ENCODE measurements at places on chromosomes 7 and 10.

DNA sequence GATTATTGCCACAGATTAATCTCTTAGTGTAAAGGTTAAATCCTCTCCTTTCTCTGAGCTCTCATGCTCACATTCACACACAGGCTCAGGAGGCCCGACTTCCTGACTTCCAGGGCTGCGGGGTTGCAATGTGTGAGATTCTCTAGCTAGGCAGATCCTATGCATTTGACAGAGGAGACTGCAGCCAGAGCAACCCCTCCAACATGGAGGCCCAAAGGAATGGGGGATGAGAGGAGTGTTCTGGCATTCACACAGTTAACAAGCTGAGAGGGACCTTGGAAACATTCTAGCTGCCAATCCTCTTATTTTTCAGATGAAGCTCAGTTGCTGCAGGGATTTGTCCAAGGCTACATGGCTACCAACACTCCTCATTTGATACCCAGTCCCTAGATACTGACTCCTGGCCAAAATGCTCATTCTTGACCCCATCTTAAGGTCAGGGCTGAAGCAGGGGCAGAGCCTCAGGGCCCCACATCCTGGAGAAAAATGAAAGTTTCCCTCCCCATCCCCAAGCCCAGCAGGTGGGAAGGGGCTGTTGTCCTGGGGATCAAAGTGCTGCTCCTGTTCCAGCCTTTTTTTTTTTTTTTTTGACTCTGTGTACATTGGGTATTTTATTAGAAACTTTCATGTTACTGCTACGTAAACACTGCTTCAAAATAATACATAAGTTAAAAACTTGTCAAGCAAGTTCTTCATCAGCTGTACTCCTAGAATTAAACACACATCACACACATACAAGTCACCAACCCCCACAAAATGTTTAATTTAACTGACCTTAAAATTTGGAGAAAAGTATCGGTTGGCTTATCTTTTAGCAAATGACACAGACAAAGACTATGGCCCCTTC lies 325.6 kb downstream of the PLXNA4 start:
- no peak for DNase-seq

DNA sequence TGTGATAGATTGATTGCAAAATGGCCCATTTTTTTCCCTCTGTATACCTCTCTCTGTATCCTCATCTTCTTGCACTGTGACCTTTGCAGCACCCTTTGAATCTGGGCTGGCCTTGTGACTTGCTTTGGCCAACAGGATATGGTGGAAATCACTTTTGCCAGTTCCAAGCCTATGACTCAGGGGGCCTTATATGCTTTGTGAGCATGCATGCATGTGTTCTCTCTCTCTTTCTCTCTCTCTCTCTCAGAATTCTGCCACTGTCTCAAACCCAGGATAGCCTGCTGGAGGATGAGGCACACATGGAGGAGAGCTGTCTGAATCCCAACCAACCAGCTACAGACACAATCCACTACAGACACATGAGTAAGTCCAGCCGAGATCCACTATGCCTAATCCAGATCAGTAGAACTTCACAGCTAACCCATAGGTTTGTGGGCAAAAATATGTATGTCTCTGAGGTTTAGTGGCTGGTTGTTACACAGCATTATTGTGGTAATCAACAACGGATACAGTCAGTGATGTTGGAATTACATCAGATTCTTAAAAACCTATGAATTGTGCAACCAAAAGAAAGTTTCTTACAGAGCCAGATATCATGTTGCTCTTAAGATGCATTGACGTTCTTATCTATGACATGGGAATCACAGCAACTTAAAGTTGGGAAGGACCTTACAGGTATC lies 41.8 kb upstream of the ABCB4 start:
- no peak for DNase-seq

DNA sequence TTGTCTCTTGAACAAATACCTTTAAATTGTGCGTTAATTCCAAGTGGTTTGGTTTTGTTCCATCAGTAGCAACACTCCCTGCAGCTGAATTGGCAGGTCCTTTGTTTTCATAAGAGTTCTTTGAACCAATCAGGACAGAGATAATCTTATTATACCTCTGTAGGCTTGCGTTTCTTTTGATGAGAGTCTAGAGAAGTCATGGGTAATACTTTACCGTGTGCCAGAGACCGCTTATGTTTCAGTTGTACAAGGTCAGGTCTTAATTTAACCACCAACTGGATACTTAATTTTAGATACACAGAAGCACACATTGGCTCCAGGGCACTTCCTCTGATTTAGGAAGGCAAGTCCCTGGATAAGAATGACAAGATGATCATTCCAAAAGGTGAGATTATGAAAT lies at the start of gene ASB15:
TSS of gene ASB15 (plus strand) at position 292 of the 400 bp plus-strand sequence. CDS start 12,682 bp downstream, outside the sequence.
- DNase-seq: no peak

DNA sequence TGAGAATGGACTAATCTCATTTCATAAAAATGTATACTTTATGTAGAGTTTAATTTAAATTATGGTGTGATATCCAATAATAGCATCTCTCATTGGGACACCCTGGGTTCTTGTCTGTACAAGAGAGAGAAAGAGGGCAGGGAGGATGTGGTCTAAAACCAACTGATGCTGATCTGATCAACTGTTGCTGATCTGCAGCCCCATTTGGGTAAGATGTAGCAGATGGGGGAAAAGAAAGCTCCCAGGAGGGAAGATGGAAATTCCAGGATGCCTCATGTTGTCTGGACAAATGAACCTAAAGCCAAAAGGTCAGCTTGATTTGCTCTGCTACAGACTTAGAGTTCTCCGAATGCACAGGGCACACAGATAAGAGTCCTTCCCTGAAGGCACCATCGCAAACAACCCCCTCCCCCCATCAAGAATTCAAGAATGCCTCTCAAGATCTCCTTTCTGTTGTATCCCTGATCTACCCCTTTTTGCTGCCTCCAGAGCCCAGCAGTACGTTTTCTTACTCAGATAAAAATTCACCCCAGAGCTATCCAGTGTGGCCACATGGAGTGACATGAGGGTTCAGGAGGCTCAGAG lies 171.4 kb upstream of the INHBA start:
- no peak for DNase-seq

DNA sequence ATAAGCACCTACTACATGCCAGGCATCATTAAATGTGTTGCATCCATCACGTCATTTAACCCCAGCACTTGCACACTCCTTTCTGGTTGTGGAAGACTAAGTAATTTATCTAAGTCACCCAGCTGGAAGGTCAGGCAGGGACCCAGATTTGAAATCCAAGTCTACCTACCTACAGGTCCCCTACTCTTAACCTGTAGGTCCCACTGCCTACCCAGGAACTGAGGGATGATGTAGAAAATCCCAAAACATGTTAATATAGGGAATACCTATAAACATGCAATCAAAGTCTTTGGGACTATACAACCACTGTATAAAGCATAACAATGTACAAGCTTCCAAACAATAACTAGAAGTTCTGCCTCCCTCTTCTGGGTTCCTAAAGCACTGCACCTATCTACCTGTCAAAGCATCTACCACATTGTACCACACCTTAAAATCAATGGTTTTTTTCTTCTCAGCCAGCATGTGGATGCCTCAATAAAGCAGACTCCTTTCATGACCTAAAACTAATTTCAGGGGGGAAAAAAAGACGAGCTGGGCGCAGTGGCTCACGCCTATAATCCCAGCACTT lies 5.6 kb downstream of the IL6 start:
- DNase-seq: no peak

DNA sequence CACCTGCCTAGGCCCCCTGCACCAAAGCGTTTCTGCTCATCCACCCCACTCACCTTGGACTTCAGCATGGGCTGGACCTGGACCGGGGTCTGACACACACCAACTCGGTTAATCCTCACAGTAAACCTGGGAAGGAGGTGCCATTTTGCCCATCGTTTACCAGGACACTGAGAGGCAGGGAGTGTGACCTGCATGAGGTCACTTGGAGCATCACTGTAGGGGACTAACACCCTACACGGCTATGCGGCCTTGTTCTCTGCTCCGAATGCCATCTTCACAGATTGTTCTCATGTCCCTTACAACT lies 33.0 kb downstream of the ANKRD16 start:
- DNase-seq: no peak

DNA sequence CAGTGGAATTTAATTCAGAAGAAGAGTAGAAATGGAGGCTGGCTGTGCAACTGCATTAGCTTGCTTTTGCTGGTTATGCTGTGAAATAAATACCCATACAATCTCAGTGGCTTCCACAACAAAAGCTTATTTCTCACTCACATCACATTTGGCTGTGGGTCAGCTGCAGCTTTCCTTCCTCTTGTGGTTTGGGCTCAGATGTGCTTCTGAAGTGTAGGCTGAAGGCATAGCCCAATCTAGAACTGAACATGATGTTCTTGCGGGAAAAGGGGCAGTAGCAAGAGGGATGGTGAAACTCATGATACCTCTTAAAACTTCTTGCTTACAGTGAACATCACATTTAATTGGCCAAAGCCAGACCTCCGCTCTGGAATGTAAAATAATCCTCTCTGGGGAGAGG lies 119.9 kb downstream of the HECW1 start:
- DNase-seq: no peak

DNA sequence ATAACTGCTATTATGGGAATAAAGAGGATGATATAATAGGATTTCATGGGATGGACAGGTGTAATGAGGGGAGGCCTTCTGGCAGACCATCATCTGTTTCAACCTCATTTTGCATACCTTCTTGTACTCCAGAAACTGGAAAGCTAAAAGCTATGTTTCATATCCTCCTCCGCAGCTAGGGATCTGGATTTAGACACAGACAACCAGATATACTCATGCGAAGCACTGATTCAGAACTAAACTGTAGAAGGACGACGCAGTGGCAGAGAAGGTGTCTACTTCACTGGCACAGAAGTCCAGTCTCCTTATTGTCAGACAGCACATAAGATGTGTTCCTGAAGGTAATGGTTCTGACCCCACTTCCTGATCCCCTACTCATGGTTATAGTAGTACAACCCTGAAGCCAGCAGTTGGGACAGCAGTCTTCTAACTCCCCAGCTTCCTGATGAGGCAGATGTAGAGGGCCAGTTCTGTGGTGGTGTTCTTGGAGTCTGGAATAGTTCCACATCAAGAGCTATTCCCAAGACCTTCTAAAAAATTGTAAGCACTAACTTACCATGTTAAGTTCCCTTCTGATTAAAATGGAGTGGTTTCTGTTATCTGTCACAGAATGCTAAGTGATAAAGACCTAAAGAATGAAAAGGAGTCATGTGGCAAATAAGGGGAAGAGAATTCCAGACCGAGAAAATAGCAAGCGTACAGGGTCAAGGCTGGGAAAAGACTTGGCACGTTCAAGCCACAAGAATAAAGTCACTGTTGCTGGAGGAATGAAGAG lies 550.3 kb downstream of the GRM8 start:
- DNase-seq: no peak

- no peak for DNase-seq
Observed at GRCh38 chr7:1368682-1369571, 90.3 kb downstream of the MICALL2 start.

- no peak for DNase-seq
Observed at GRCh38 chr7:45681596-45682357, 107.6 kb downstream of the ADCY1 start.

DNA sequence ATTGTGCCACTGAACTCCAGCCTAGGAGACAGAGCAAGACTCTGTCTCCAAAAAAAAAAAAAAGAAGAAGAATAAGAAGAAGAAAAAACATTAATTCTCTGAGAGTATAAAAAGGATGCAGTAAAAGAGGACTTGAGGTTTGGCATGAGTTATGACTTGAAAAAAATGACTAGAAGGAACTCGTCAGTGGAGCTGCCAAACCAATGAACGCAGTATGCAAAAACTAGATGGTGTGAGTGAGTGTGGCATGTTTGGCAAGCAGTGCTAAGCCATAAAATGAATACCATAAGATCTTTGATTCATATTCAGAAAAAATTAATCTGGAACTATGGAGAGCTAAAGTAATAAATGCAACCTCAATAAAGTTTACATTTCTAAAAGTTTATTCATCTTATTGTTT lies 68.6 kb upstream of the MEOX2 start:
- DNase-seq: no peak

DNA sequence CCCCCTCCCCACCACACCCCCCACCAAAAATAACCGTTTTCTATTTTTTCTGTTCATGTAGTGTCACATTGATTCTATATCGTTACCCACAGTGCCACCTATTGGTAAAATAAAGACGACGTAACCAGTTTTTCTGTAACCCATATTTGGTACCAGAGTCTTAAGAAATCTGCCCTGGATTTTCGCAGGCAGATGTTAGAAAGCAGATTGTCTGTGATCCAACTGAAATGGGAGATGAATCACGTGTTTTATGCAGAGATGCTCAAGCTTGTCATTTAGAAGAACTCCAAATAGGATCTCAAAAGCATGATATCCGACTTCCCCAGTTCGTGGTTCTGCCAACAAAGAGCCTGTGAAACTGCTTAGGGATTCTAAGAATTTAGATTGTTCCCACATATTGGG lies 261.1 kb upstream of the CSTF2T start:
- DNase-seq: peak; percentile 3

- no peak for DNase-seq
Observed at GRCh38 chr7:105890290-105890997, 14.0 kb upstream of the ATXN7L1 start.

DNA sequence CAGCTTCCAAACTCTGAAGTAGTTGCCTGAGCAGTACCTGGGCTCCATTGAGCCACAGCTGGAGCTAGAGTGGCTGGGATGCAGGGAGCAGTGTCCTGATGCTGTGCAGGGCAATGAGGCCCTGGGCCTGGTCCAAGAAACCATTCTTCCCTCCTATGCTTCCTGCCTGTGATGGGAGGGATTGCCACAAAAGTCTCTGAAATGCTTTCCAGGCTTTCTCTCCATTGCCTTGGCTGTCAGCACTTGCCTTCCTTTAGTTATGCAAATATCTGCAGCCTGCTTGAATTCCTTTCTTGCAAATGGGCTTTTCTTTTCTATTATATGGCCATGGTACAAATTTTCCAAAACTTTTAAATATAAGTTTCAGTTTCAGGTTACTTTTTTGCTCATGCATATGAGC lies 972.2 kb upstream of the MBL2 start:
- DNase-seq: no peak

DNA sequence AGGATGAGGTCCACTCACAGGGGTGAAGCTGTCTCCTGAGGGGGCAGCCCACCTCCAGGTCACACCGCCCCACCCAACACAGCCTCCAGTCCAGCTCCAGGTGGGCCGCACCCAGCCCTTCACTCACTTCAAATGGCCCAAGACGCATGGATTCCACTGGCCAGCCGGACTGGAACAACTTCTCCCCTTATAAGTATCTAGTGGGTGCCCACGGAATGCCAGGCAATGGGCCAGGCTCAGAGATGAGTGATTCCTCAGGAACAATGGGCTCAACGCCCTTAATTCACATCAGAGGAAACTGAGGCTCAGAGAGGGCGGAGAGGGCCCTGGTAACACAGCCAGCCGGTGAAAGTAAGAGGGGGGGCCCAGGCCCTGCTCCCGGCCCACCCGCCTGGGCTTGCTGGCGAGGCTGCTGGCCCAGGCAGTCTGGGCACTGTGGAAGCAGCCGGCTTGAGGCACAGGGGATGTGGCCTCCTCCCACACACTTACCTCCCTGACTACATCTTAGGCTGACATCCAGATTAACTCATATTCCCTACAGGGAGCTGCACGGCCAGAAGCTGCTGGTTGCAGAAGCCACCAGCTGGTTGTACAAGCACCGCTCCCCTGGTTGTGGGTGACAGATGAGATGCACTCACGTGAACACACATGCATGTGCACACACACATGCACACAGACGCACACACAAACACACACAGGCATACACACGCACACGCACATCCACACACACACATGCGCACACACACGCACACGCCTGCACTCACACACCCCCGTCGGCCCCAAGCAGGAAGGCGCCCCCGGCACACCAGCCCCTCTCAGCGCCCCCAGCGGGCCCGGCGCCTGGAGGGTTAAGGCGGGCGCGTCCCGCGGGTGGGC lies 1.0 kb upstream of the FAM20C start:
- peak; percentile 86 for DNase-seq

- no peak for DNase-seq
Observed at GRCh38 chr7:124196519-124196918, 163.7 kb upstream of the TMEM229A start.
